ENCODE measurements at places on chromosomes 1 and 21.

DNA sequence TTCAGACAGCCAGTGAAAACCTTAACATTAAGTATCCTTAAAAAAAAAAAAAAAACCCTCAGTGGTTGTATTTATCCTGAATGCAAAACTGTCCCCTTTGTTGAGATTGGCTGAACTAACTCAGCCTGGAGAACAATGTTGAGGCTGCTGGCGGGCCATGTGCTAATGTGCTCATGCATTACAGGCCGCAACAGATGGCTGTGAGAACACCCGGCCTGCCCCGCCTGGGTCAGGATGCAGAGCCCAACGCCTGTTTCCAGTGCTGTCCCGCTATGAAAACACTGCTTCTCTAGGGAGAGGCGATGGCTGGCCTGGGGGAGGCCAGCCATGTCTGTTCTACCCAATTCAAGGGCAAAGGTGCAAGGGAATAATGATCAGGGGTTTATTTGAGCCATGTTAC lies 13.8 kb downstream of the OLIG2 start:
- no peak for DNase-seq

DNA sequence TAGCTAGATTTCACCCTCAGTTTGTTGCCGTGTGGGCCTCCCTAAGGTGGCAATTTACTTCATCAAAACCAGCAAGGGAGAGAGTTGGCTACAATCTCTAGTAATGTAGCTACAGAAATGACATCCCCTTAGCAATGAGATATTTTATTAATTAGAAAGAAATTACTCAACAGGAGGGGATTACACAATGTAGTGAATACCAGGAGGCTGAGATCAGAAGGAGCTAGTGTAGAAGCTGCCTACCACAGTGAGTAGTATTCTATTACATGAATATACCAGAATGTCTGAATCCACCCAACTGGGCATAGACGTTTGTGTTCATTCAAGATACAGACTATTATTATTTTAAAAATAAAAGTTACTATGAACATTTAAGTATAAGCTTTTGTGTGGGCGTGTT lies 868.2 kb upstream of the CXADR start:
- no peak for DNase-seq

- DNase-seq, result no peak
These were observed 20.2 kb downstream of the SDC3 start for GRCh38 chr1:30888391-30888790.

DNA sequence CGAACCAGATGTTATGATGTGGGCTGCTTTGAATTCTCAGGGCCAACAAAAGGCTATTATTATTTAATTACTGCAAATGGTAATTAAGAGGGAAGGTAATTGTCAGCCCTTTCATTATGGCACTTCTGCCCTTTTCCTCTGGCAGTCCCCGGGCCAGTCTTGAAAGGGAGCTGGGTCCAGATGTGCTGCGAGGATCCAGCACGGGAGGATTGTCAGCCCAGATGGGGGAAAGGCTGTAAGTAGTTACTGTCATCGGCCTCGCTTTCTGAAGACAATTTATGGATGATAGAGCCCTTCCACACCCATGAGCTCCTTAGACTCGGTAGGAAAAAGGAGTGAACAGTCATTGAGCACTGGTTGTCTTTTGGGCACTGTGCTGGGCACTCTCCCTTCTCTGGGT lies 8.7 kb upstream of the ZNF362 start:
- DNase-seq, result no peak

- DNase-seq, result peak; percentile 37
These were observed 26.1 kb upstream of the SMIM12 start for GRCh38 chr1:34885405-34886247.

DNA sequence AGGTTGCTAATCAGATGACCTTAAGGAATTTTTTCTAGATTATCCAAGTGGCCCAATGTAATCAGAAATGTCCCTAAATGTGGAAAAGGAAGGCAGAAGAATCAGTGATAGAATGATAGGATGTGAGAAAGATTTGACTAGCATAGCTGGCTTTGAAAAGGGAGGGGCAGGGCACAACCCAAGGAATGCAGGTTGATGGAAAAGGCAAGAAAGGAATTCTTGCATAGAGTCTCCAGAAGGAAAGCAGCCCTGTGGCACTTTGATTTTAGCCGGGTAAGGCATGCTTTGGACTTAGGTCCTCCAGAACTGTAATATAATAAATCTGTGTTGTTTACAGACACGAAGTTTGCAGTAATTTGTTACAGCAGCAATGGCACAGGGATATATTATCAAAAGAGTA lies 375.7 kb upstream of the B3GALT2 start:
- no peak for DNase-seq

GRCh38 chr21:37184784-37185593 lies 82.1 kb downstream of the VPS26C start:
- no peak for DNase-seq

- DNase-seq, result no peak
These were observed 101.7 kb downstream of the BCAR3 start for GRCh38 chr1:93579891-93580290.

All from T-helper 9 cell (primary cell).